ENCODE measurements at places on chromosomes 13 and 19.

DNA sequence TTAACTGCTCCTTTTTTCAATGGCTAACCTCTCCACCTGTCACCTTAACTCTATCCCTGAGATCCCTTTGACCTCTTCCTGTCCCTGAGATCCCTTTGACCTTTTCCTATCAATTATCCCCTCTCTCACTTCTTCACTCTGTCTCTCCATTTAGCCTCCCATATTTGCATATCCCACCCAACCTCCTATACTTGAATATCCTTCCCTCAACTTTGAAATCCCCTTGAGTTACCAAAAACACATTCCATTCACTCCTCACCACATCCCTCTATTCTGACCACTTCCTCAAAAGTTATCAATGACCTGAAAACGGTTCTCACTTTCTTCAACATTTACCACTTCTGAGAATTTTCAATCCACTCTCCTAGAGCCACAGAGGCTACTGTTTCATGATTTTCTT, 3.0 kb downstream of the MYCBP2 start:
- DNase-seq, result no peak

DNA sequence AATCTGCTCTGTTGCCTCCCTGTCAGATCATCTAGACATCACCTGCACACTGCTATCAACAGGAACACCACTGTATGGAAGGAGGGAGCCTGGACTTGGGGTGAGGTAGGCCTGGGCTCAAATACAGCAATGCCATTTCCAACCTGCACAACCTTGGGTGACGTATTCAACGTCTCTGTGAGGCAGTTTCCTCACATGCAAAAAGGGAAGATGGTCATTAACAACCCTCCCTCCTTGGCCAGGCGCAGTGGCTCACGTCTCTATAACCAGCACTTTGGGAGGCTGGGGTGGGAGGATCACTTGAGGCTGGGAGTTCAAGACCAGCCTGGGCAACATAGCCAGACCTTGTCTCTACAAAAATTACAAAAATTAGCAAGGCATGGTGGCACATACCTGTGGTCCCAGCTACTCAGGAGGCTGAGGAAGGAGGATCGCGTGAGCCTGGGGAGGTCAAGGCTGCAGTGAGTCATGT, 13.1 kb downstream of the XRCC1 start:
- no peak for DNase-seq

DNA sequence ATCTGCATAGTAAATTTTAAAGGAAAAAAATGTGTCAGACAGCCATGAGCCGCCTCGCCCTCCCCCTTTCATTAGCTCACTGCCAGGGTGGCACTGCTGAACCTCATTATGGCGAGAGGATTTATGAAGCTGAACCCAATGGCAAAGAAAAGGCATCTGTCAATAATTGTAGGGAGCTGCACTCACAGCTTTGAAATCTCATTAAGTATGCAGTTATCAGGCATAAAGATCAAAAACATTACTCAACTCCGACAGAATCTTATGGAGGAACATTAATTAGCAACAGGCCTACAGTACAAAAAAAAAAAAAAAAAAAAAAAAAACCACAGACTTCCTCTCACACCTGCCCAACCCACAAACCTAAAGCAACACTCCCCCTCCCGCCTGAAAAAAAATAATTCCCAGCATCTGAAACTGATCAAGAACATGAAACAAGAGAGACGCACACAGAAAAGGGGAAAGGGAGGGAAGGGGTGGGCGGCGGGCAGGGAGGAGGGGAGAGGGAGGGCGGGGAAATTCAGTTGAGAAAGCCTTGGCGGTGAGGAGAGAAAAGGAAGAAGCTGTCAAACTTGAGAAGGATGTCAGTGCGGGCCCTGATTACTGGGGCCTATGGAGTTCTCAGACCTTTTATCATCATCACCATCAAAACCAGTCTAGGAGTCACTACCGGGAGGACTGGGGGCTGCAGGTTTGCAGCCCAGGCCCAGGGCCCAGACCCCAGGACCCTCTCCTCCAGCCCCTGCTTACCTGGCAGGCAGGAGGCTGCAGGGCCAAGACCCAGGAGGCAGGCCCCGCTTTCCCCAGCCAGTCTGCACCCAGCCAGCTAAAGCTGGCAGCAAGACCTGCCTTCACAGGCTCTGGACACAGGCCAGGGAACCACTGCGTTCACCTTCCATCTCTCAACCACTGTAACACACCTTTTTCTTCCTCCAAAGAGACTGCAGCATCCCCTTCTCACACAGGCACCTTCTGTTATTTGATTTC, 8.9 kb downstream of the TSHZ3 start:
- DNase-seq, result peak; percentile 97

- no peak for DNase-seq
These were observed 17.1 kb downstream of the ACTL9 start for GRCh38 chr19:8681345-8682029.

- peak; percentile 50 for DNase-seq
These were observed 65.4 kb downstream of the GNG7 start for GRCh38 chr19:2636897-2637683.

DNA sequence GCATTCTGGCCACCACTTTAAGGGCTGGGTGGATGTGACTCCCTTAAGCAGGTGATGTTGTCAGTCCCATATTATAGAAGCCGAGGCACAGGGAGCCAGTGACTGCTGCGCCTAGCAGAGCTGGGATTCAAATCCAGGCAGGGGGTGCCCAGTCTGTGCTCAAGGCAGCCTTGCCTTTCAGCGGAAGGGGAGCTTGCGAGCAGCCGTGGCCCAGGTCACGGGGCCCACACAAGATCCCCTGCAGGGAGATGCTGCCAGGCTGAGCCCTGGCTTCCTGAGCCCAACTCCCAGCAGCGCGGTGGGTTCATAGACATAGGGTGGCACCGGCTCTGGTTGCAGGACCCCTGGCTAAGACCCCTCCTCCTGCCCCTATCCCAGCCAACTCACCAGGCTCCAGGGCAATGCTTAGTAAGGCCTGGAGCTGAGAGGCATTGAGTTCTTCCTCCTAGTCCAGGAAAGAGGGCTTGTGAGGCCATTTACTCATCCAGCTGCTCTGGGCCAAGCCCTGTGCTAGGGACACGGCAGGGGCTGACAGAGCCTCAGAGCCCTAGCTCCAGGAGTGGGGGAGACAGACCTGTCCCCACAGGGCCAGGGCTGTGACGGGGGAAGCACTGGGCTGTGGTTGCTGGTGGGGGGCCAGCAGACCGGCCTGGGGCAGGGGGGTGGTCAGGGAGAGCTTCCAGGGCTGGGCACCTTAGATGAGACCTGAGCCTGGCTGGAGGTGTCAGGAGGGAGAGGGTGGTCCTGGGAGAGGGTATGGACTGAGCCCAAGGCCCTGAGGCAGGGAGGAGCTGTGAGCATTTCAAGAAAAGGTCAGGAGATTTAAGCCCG, 9.6 kb downstream of the CAPN12 start:
- DNase-seq, result no peak

- DNase-seq, result no peak
These were observed 42.2 kb downstream of the SERP2 start for GRCh38 chr13:44415815-44416214.
